Gastrocnemius medialis (tissue), 4 donors: ENCODE measurements at places on chromosomes 11 and 22.

DNA sequence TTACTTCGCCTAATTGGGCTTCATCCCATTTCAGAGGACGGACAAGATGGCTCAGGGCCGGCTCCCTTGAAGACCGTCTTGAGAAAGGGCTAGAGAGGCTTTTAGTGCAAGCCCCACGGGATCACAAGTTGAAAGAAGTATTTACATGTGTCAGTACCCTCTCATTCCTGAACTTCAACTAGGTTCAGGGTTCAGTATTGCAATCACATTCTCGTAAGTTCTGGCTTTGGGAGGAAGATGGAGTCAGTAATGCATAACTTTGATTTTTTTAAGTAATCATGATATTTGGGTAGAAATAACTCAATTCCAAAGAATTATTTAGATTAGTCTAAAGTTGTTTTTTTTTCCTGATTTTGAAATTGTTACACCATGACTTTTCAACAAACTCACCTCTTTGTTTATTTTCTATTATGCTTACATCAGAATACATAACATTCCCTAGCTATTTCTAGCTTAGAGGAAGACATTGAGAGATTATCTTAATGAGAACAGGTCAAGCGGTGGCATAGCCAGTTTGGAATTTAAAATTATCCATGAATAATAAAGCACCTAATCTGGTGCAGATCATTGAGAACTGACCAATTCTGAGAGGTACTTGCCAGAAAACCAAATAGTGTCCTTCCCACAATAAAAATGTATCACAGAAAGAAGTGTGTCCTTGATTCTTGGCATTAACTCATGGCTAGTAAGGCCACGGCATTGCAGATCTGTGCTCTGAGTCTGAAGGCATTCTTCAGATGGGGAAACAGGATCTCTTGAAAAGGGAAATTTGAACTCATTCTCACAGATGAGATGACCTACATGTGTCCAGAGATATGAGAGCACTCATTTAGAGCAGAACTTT is 92.1 kb upstream of the BLID start:
- no peak for DNase-seq

DNA sequence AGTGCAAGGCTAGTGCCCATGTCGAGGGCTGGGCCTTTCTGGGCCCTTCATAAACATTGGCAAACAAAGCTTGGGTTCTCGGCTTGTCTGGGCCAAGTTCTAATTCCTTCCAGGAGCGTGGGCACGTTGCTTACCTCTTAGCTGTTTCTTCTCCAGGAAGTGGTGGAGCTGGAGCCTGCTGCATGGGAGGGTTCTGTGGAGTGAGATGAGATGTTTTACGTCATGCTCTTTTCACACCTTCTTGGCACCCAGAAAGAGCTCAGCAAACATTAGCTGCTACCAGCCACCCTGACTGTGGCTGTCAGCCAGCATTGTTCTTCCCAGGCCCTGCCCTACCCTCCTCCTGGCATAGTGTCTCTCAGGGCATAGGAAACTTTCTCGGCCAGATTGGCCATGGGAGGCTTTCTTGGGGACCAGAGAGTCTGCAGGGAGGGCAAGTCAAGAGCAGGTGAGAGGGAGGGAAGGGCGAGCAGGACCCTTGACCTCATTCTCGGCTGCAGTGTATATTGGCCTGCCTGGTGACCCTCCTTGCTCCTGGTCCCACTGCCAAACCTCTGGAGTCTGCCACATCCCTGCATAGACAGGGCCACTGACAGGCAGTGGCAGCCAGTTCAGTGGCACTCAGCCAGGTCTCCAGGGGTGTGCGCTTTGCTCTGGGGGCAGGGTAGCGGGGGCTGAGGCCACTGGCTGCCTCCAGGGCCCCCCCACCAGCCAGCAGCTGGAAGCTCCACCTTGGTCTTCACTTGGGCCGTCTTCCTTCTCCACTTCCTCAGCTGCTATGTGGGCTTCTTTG is 98.8 kb downstream of the BCR start:
- DNase-seq: no peak

- no peak for DNase-seq
Measured at GRCh38 chr22:32448980-32449379, 15.3 kb downstream of the BPIFC start.

DNA sequence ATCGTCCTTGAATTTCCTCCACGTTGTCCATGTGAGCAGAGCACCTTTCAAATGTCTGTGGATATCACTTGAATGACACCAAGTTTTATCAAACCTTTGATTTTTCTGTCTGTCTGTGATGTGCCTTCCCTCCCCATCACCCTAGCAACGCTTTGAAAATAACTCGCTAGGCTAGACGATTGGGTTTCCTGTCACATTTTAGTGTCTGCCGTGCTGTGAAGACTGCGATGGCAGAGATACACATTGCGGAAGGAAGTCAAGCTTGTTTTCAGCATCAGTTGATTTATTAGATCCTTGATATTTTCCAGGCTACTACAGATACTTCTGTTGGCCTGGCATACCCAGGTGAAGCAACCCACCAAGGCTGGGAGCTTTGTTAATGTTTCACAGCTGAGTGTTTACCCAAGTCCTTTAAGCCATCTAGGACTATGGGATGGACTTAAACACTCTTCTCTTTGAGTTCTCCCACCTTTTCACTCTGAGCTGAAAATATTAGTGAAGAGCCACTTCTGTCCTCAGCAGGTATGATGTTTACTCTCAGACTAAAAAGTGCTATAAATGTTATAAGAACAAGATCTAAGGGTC is 93.6 kb upstream of the CD44 start:
- DNase-seq: no peak

GRCh38 chr22:35103761-35104160 is 37.8 kb downstream of the ISX start:
- DNase-seq: no peak
